ENCODE measurements at places on chromosomes 1 and 21.

- no peak for DNase-seq
Measured at GRCh38 chr1:208135354-208135753, 108.8 kb downstream of the PLXNA2 start.

GRCh38 chr1:108570128-108570527, 10.2 kb downstream of the EEIG2 start:
- no peak for DNase-seq

DNA sequence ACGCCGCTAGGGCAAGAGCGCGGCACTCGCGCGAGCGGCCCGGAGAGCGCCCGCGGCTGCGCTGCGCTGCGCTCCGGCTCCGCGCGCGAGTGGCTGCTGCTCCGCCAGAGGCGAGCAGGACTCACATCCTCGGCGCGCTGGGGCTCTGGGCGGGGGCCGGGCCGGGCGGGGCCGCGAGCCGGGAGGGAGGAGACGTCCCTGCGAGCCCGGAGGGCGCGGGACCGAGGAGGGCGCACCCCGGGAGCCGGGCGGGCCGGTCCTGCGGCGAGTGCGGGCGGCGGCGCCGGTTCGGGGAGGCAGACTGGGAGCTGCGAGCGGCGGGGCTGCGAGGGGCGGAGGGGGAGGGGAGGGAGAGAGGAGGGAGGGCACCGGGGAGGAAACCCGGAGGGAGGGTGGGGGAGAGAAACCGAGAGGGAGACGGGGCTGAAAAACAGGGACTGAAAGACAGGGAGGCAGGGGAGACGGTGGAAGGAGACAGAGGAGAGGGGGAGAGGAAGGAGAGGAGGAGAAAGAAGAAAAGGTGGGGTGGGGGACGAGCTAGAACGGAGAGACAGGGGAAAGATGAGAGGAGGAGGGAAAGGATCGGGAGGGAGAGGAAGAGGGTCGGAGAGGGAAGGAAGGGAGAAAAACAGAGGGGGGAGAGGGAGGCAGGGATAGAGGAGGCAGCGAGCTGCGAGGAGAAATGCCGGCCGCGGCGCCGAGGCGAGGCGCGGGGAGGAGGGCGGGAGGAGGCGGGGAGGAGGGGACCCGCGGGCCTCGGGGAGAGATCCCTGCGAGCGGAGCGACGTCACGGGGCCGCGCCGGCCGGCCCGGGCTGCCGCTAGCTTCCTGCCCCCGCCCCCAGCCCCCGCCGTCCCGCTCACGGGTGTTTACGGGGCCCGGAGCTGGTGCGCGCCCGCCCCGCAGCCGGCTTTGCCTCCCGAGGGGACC, at the start of gene CAMK2N1:
TSS of gene CAMK2N1 (minus strand) at position 684 of the 930 bp plus-strand sequence. CDS start 831 bp downstream, outside the sequence.
- DNase-seq: no peak

DNA sequence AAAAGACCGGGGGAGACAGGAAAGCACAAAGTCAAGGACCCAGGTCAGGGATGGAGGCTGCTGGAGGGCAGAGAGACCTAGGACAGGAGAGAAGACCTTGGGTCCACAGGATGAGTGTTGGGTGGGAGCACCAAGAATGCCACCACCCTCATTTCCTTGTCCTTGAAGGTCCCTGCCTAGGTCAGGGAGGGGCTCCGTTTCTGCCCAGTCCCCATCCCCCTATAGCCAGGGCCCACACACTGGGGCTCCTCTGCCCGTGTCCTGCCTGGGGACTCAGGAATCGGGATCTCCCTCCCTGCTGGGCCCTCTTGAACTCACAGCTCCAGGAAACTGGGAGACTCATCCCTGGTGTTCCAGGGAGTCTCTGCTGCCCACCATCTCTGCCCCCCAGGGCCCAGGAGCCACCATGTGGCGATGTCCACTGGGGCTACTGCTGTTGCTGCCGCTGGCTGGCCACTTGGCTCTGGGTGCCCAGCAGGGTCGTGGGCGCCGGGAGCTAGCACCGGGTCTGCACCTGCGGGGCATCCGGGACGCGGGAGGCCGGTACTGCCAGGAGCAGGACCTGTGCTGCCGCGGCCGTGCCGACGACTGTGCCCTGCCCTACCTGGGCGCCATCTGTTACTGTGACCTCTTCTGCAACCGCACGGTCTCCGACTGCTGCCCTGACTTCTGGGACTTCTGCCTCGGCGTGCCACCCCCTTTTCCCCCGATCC, 584 bp downstream of the TINAGL1 start:
- no peak for DNase-seq

- DNase-seq: no peak
Measured at GRCh38 chr1:28518745-28519341, 13.0 kb downstream of the RCC1 start.

DNA sequence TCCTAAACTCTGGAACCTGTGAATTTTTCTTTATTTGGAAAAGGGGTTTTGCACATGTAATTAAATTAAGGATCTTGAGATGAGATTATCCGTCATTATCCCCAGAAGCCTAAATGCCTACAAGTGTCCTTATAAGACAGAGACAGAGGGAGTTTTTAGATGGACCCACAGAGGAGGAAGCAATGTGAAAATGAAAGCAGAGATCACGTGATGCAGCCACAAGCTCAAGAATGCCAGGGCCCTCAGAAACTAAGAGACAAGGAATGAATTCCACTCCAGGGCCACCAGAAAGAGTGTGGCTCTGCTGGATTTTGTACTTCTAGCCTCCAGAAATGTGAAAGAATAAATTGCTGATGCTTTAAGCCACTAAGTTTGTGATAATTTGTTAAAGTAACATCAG, 183.6 kb upstream of the UBE2U start:
- no peak for DNase-seq

GRCh38 chr1:158806916-158807536, 24.1 kb upstream of the MNDA start:
- DNase-seq: no peak

- DNase-seq: no peak
Measured at GRCh38 chr1:200374569-200375295, 35.1 kb downstream of the ZNF281 start.

DNA sequence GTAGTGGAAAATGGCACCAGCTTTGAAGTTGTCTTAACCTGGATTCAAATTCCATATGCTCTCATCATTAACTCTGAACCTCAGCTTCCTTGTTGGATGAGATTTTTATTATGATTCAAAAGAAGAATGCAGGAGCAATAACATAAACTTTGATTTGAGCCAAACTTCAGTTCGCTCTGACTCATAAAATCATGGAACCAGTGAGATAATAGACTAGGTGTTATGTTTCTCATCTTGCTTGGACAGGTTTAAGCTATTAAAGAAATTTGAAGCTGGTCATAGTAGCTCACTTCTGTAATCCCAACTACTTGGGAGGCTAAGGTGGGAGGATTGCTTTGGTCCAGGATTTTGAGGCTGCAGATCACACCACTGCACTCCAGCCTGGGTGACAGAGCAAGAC, 172.8 kb downstream of the CLEC20A start:
- DNase-seq: no peak

GRCh38 chr1:29532751-29533150, 296.4 kb downstream of the PTPRU start:
- no peak for DNase-seq

- DNase-seq: no peak
Measured at GRCh38 chr1:98176414-98176813, 255.6 kb upstream of the DPYD start.

- DNase-seq: no peak
Measured at GRCh38 chr1:246602194-246602593, 35.9 kb downstream of the CNST start.

GRCh38 chr1:172401892-172402291, 18.6 kb upstream of the C1orf105 start:
- DNase-seq: no peak

DNA sequence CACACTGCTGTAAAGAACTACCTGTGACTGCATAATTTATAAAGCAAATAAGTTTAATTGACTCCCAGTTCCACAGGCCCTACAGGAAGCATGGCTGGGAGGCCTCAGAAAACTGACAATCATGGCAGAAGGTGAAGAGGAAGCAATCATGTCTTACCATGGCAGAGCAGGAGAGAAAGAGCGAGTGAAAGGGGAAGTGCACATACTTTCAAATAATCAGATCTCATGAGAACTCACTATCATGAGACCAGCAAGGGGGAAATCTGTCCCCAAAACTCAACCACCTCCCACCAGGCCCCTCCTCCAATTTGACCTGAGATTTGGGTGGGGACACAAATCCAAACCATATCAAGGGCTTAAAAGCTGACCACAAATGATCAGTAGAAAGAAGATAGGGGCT, 493.2 kb downstream of the PTPRC start:
- DNase-seq: no peak

- DNase-seq: no peak
Measured at GRCh38 chr1:204176049-204176448, 9.9 kb upstream of the REN start.

Data from stimulated activated CD4-positive, alpha-beta T cell treated with anti-CD3 and anti-CD28 coated beads, TNF-alpha, amount 100 ng/mL, for 1 hour (primary cell).